Anterior cingulate cortex (tissue), 58 donors: ENCODE measurements at places on chromosomes 7 and 10.
A peak's percentile ranks its signal among the peaks of the same experiment; 100 is the strongest.

DNA sequence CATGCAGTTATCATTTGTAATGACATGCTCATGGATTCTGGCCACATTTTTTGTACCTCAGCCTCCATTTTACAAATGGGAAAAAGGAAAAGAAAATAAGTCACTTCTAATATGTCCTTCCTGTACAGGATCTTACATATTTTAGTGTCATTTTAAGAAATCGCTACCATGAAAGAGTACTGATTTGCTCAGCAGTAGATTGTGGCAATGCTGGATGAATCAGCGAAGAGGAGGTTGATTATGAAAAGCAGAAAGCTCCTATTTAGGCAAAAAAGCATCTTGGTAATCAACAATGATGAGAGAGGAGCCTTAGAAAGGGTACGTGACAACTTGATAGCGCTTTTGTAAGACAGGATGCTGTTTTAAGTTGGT lies 522.9 kb downstream of the PARD3 start:
- no peak for DNase-seq

GRCh38 chr7:150417239-150417638 lies 33.2 kb upstream of the GIMAP8 start:
- DNase-seq: no peak

DNA sequence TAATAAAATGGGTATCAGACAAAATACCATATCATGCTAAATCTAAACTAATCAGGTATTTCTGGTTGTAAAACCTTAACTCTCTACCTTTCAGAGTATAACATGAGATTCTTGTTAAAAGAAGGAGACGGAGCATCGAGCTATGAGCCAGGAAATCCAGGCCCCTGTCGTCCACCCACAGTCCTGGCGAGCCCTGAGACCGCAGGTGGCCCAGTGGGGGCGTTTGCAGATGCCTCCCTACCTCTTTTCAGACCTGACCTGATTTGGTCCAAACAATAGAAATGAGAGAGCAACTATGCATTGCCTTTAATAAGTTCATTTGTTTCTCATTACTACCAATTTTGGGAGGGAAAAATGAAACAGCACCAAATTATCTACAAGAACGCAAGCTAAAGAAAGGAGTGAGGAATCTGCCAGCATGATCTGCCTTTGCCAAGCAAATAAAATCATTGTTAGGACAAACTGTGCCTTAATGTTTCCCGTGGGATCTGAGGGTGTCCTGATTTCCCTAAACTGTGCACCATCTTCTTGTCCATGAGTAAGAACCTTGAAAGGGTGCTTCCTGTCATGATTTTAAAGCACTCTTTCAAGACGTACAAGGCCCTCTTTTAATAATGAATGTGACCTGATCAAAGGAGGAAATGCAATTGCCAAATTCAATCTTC lies 166.7 kb downstream of the TCERG1L start:
- DNase-seq: no peak

DNA sequence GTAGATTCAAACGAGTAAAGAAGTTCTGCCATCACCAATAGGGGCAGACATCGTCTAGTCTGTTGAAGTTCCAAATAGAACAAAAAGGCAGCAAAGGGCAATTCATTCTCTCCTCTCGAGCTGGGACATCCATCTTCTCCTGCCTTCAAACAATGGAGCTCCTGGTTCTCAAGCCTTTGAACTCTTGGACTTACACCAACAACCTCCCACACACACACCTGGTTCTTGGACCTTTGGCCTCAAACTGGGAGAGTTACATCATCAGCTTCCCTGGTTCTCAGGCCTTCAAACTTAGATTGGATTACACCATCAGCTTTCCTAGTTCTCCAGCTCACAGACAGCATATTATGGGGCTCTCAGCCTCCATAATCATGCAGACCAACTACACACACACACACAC lies 9.8 kb upstream of the GIMAP5 start:
- no peak for DNase-seq

DNA sequence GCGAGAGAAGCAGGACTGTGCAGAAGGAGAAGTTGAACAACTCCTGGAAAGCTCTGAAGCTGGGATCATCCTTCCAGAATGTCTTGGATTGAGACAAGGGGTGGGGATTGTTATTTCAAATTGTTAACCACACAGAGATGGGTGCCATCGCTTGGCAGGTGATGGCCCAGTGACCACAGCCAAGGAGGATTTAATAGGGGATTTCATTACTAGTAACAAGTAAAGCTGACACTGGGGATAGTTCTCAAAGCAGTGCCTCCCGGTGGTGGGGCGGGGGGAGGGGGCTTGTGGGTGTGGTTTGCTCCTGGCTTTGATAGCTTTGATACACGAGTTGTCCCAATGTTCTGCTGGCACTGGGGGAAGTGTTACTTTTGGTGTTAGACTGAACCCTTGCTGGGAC lies 59.2 kb downstream of the ZNF503 start:
- no peak for DNase-seq

- no peak for DNase-seq
Measured at GRCh38 chr7:81469153-81469868, 300.5 kb downstream of the HGF start.

DNA sequence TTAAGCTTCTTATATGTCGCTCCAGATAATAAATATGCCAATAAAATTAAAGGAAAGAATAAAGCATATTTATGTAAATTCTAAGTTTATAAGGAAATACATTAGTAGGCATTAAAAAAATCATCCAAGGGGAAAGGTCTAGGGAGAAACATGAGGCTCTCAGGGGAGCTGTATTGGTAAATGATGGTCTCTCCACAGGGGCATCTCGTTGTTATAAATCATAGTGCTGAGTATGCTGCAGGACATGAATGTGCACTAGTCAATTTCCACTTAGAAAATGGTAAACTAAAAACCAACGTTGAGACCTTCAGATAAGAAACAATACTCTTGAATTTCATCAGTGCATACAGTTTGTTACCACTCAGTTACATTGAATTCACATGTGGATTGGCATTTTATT lies 194.0 kb upstream of the AHR start:
- no peak for DNase-seq

GRCh38 chr10:13348216-13349017 lies at the start of gene SEPHS1:
TSS of gene SEPHS1 (minus strand) at chr10:13348293. CDS start at chr10:13344950, 3,343 bp downstream.
- peak; percentile 75 for DNase-seq
